ENCODE measurements at places on chromosomes 4 and X.

DNA sequence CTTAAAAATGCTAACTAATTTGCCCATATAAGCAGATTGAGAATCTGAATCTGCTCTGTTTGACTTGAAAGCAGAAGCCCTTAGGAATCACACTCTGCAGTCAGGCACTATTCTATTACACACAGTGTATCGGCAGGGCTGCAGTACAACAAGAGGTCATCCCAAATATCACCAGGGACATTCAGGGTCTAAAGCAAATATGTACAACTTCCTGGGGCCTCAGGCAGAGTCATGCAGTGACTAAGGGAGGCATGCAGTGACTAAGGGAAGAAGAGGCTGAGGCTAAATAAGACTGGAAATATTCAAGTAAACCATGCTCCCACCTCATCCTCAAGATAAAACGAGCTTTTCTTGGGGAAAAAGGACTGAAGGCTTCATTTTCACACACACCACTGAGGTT, 20.9 kb downstream of the MAPK10 start:
- no peak overlapping the region for H3K27ac ChIP-seq
- peak; percentile 80 for DNase-seq
- no peaks in the 10 kb centered on the region for H3K27me3 ChIP-seq
- H3K4me3 ChIP-seq, result no peak overlapping the region

- H3K4me3 ChIP-seq, result no peak overlapping the region
- H3K27ac ChIP-seq, result no peak overlapping the region
- no peak for DNase-seq
- no peaks in the 10 kb centered on the region for H3K36me3 ChIP-seq
- no peaks in the 10 kb centered on the region for H3K4me1 ChIP-seq
These were observed 103.9 kb downstream of the GLUD2 start for GRCh38 chrX:121151293-121151692.

DNA sequence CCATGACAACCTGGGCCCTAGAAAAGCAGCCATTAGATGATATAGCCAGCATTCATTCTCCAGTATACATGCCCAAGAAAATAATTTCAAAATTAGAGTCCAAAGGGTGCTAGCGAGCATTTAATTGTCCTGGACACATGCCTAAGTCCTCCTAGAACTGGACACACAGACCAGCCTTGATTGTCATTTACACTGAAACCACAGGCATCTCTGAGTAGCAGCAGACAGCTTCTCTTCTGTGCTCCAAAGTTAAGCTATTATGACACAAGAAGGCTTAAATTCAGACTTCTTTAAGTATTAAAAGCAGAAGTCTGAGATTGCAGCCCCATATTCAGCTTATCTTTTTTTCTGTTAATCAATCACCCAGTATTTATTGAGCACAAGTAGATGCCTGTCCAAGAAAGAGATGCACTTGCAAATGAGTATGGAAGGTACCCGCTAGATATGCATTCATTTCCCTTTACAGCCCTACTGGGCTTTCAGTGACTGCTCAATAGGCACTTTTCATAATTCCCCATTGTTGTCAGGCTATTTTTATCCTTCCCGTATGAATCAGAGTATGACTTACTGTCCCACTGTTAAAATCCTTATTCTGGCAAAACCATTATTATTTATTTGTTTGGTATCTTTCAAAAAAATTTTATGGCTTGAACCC, 374.1 kb downstream of the FBXW7 start:
- no peak for DNase-seq
- H3K27ac ChIP-seq, result no peak overlapping the region
- peaks cover 3% of the 10 kb centered on the region for H3K4me1 ChIP-seq
- no peak overlapping the region for H3K4me3 ChIP-seq
- no peaks in the 10 kb centered on the region for H3K27me3 ChIP-seq
- no peaks in the 10 kb centered on the region for H3K36me3 ChIP-seq

DNA sequence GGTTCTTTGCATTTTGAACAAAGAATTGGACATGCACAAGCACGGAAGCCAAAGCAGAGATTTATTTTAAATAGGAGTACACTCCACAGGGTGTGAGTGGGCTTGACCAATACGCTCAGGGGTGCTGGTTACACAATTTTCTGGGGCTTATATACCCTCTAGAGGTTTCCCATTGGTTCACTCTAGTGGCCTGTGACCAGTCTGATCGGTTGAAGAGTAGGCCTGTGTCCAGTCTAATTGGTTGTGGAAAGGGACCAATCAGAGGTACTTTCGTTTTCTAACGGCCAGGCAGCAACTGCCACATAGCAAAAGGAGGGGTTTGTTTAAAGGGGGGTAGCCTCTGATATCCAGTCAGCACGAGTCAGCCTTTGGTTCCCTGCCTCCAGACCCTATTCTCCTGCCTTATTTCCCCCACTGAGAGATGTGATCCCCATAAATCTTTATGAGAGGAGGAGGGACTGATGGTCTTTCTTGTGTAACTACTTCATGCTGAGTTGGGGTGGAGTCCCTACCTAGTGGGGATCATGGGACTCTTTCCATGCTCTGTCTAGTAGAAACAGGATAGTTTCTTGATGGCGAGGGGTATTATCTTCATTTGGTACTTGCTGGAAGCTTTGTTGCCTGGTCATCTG, 11.3 kb upstream of the AREG start:
- no peaks in the 10 kb centered on the region for H3K4me1 ChIP-seq
- no peaks in the 10 kb centered on the region for H3K27me3 ChIP-seq
- DNase-seq, result no peak
- H3K4me3 ChIP-seq, result no peak overlapping the region

GRCh38 chrX:74911494-74911893, 13.8 kb downstream of the NEXMIF start:
- no peaks in the 10 kb centered on the region for H3K4me1 ChIP-seq
- no peaks in the 10 kb centered on the region for H3K27me3 ChIP-seq
- H3K4me3 ChIP-seq, result no peak overlapping the region
- H3K27ac ChIP-seq, result no peak overlapping the region
- H3K36me3 ChIP-seq, result no peaks in the 10 kb centered on the region

Data from mesendoderm (in vitro differentiated cells).